ENCODE measurements at places on chromosomes 1 and 21.

- DNase-seq, result no peak
Observed at GRCh38 chr1:20530306-20530705, 22.1 kb upstream of the FAM43B start.

- no peak for DNase-seq
Observed at GRCh38 chr1:207713529-207713928, 38.3 kb upstream of the CD46 start.

- DNase-seq, result no peak
Observed at GRCh38 chr21:43854773-43855633, 10.0 kb upstream of the AGPAT3 start.

GRCh38 chr21:41566500-41567014 lies 58.6 kb upstream of the TMPRSS2 start:
- DNase-seq, result no peak

- DNase-seq, result no peak
Observed at GRCh38 chr1:160519642-160520435, 3.2 kb downstream of the SLAMF6 start.

- DNase-seq, result no peak
Observed at GRCh38 chr21:39710866-39711265, 34.1 kb upstream of the IGSF5 start.

- DNase-seq, result no peak
Observed at GRCh38 chr1:89453123-89453972, 71.3 kb upstream of the LRRC8B start.

GRCh38 chr1:162135271-162135775 lies 65.8 kb downstream of the NOS1AP start:
- no peak for DNase-seq

DNA sequence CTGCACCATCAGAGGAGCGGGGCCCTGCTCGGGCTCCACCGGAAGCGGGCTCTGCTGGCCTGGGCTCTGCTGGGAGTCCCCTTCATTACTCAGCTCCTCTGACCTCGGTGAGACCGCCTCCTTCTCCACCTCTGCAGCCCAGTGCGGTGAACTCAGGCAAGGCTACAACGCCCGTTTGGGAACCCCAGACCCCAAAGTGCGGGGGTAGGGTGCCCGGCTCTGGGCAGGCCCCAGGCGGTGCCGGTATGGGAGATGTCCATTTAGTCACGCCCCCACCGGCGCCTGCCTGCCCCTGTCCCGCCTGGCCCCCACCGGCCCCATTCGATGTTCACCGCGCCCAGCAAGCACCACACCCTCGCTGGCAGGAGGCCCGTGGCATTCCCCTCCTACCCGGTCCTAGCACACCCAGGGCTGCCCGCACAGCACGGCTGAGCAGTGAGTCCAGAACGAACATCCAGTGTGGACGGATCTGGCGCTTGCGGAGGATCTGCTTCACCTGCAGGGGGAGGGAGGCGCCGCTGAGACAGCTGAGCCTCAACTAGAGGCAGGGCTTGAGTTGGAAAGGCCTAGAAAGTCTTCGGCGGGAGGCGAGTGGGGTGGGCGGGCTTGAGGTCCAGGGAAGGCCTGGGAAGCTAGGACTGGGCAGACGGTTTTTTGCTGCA lies 10.0 kb downstream of the MAP3K6 start:
- peak; percentile 79 for DNase-seq

DNA sequence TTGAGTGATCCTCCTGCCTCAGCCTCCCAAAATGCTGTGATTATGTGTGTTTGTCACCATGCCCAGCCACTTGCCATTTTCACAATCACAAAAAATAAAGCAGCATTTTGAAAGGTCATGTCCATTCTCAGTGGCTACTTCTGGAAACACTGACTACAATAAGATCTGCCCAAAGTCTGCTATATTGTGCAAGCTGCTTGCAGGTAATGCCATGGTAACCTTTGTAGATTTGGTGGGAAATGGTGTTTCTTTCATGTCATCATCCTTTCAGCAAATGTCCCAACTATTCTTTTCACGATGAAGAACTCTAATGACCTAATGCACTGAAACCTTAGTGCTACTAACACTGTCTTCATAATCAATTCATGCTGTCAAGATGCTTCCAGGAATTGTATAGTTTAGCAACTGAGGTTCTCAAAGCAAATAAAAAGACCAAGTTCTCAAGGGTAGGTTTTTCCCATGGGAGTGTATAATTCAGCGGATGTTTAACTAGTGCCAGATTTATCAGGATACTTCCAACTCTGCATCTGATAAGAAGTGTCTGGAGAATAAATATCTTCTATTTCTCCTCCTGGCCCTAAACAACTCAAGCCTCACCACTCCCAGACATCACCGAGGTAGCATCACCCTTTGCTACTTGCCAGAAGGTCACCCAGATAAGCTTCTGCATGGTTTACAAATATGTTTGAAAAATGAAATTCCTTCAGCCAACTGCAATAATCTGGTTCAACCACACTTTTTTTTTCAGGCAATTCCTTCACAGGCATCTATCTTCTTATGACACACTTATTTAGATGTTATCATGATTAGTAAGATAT lies 132.0 kb upstream of the ZC3H11B start:
- no peak for DNase-seq

DNA sequence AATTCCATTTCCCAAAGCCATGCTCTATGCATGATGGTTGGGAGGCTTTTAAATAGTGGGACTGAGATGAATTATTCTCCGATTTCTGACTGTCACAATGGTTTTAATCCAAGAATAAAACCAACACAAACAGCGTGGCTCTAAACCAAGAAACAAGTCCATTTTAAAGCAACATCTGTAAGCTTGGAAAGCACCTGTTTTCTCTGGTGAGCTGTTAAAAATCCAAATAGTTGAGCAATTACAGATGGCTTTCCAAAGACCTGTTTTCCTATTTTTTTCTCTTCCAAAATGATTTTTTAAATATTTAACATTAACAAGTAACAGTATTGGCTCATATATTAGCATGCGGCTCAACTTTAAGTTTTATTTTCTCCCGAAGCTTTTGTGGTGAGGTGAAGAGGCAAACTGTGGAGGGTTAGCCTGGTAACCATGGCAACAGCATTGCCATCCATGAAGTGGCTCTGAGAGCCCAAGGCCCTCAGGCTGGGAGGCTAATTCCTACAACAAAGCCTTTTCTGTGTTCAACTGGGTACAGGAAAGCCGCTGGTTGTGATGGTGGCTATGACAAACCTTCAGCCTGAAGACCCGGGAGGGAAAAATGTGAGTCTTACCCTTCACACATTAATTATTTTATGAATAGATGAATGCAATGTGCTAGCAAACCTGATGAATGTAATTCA lies 56.7 kb upstream of the B3GALT5 start:
- no peak for DNase-seq
